ENCODE measurements at places on chromosomes 7 and 10. TPM values are rescaled to one million over a fixed set of nuclear protein-coding genes. Genes with fewer than 3 reads are reported as not detected.

The ADCY1 gene
- total RNA-seq: 0.12 TPM

The COL1A2 gene
- 2,181 TPM for total RNA-seq

The CYP3A4 gene
- total RNA-seq: not detected

The NHLRC2 gene
- total RNA-seq: 12.5 TPM

The CYP2C19 gene
- not detected for total RNA-seq

The GOLGA7B gene
- 0.06 TPM for total RNA-seq

The IFT22 gene
- 26.8 TPM for total RNA-seq

The PRKCQ gene
- not detected for total RNA-seq

Data from aortic smooth muscle cell (primary cell).